ENCODE measurements at places on chromosomes 3 and 15.
A peak's percentile ranks its signal among the peaks of the same experiment; 100 is the strongest.

DNA sequence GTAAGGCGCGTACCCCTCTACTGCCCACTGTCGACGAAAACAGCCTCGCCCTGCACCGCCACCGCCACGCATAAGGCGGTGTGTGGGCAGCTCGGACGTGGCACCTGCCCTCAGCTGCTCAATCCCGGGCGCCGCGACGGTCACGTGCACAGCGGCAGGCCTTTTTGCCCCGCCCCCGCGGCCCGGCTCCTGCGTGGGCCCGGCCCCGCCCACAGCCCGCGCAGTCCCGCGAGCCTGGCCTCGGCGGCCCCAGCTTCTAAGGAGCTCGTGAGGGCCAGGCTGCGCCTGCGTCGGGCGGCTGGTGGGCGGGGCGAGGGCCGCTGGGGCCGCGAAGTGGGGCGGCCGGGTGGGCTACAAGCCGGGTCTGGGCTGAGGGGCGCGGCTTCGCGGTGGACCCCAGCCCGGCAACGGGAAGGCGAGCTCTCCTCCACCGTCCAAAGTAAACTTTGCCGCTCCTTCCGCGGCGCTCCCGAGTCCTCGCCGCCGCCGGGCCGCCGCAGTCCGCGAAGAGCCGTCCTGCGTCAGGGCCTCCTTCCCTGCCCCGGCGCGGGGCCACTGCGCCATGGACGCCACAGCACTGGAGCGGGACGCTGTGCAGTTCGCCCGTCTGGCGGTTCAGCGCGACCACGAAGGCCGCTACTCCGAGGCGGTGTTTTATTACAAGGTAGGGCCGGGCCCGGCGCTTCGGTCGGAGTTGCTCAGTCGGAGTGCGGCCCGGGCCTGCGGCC lies at the start of gene CAPN7:
Gene CAPN7 (plus strand): TSS at position 313 of the 728 bp plus-strand sequence. CDS start 250 bp downstream, at position 563.
- peak; percentile 94 for DNase-seq

DNA sequence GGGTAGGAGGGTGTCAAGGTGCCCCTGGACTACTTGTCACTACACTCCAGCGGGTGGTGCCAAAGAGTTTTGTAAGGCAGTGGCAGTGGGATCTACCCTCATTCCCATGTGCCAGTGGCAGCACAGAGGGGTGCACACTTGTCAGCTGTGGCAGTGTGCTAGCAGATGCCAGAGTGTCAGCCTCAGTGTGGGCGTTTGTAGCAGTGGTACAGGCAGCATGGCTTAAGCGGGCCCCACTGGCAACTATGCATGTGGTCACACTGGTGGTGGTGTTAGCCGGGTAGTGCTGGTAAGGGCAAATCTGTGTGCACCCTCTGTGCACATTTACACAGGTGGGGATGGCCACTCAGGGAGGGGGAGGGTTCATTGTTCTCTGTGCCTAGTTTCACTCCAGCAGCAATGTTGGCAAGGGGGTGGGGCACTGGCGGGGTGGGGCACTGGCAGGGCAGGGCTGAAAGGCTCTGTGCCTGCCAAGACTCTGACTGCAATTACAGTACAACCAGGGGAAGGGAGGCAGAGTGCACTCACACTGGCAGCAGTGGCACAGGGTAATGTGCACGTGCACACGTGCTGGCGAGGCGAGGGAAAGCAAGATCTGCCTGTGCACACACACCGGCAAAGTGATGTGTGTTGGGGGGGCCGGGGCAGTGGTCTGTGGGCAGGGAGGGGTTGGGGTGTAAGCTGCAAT lies 31.8 kb downstream of the MYO9A start:
- DNase-seq = no peak

- DNase-seq = no peak
These were observed 339.7 kb upstream of the COL8A1 start for GRCh38 chr3:99298661-99299060.

DNA sequence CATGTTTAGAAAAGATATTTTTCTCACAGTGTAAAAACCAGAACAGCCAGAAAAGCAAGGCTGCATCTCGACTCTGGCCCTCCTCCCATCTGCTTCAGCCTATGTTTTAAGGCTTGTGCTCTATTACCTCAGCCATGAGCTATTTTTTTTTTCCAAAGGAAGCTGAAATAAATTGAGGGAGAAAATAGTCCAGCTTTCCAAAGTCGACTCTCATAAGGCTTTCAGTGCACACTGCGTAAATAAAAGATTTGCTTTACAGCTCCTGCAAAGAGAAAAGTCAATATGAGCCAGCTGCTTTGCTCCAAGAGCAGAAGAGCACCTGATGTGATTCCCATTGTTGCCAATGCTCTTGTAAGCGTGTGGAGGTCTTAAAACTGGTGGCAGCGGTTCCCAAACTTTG lies 26.7 kb downstream of the SCG3 start:
- no peak for DNase-seq

DNA sequence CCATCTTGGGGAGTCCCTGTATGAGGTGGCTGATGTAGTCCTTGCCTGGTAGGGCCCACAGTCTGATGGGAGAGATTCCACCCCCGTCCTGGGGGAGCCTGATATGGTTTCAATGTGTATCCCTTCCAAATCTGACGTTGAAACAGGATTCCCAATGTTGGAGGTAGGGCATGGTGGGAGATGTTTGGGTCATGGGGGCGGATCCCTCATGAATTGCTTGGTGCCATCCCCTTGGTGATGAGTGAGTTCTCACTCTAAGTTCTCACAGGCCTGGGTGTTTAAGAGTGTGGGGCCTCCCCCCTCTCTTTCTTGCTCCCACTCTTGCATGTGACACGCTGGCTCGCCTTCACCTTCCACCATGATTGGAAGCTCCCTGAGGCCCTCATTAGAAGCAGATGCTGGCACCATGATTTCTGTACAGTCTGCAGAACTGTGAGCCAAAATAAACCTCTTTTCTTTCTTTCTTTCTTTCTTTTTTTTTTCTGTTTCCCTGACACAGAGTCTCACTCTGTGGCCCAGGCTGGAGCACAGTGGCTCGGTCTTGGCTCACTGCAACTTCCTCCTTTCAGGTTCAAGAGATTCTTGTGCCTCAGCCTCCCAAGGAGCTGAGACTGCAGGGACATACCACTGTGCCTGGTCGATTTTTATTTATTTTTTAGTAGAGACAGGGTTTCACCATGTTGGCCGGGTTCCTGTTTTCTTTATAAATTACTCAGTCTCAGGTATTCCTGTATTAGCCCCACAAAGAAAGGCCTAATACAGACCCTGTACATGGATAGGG lies 28.6 kb downstream of the ITGA11 start:
- DNase-seq = no peak

DNA sequence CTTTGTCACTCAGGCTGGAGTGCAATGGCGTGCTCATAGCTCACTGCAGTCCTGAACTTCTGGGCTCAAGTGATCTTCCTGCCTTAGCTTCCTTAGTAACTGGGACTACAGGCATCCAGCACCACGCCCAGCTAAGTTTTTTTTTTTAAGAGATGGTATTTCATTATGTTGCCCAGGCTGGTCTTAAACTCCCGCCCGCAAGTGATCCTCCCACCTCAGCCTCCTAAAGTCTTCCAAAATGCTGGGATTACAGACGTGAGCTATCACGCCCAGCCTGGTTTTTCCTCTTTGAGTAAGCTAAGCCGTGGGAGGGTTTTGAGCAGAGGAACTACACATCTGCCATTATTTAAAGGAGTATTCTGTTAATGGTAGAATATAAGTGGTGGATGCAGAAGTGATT lies 7.4 kb upstream of the LRRFIP2 start:
- no peak for DNase-seq

DNA sequence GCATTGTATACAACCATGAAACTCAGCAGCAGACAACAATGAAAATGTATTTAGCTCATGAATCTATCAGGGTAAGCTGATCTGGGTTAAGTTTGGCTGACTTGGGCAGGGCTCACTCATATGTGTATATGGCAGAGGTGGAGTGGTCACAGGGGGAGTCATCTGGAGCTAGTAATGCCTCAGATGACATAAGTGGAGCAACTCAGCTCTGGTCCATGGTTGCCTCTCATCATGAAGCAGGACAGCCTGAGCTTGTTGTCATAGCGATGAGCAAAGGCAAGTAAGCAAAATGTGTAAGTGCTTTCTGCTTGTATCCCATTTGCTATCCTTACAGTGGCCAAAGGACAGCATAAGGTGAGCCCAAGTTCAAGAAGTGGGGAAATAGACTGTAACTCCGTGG lies 64.5 kb downstream of the ALCAM start:
- DNase-seq = no peak

DNA sequence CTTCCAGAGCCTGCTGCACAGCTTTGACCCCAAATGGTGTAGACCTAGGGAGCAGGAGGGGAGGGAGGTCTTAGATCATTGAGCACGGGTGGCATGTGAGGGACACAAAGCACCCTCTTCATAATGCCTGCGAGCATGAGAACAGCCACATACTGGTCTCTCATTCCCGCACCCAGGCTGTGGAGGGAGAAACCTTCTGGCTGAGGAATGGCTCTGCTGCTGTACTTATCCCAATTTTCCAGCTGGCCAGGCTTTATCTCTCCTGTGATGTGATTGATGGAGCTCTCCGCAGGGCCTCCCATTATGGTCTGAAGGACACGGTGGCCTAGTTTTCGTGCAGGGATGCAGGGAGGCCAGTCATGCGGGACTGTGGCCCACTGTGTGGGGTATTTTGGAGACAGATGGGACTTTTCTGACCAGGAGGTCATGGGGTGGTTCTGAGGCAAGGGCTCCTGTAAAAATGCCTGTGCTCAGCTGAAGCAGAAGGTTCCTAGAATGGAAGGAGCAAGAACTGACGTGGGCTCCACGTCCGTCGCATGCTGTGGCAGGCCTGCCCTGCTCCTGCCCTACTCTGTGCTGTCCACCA lies 251.5 kb downstream of the PLCL2 start:
- no peak for DNase-seq

DNA sequence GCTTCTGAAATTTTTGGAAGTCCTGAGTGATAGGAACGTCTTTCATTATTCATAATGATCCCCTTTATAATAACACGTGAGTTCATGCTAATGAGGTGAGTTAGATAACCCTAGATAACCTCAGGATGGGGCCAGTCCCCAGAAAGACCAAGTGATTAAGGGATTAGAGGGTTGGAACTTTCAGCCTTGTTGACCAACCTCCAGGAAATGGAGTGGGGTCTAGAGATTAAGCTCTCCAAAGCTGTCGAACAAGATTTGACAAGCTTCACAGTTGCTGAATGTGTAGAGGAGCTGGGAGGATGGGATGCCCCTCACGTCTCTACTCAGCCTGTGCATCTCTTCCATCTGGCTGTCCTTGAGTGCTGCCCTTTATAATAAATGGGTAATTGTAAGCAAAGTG lies 107.1 kb downstream of the ZMAT3 start:
- DNase-seq = no peak

DNA sequence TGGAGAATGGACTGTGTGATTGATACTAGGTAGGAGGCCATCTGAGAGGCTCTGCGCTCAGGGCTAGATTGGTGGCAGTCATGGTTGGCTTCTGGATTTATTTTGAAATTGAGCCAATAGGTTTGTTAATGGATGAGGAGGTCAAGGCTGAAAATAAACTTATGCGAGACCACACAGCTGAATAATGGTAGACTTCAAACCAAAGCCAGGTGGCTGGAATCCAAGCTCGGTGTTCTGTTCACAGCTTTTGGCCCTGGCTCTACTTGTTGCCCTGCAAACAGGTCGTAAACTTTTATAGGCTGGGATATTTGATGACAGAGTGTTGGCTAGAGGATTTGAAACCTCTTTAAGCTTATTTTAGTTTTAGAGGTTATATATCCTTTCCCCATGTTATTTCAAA lies 160.4 kb downstream of the CHL1 start:
- no peak for DNase-seq

DNA sequence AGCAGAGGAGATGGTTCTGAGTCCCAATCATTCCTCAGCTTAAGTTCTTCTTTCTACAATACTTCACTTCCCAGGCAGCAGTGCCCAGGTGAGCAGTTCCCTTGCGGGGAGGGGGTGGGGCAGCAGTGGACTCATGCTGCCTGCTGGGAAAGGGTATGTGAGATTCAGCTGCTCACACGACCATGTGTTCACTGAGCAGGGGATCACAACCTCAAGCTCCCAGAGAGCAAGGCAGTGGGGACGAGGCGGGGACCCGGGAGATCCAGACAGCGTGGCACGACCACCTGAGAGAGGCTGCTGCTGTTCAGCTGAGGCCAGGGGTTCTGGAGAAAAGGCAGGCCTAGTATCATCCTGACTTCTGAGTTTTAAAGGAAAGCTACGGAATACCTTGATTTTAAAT lies 166.6 kb downstream of the XXYLT1 start:
- no peak for DNase-seq

DNA sequence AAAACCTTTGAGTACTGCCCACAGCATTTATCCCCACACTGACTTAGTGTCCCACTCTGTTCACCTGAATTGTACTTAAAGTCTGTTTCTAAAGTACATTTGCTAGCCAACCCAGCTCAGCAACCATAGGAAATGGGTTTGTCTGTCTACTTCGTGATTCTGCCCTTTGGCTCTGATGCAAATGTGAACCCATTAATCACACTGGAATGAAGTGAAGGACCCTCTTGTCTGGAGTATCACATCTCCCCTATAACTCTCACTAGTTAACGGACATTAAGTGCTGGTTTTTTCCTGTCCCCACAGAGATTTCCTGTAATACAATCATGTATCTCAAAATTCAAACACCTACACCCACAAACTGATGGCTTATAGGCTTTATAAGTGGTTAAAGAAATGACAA lies 20.5 kb downstream of the EID1 start:
- DNase-seq = no peak

DNA sequence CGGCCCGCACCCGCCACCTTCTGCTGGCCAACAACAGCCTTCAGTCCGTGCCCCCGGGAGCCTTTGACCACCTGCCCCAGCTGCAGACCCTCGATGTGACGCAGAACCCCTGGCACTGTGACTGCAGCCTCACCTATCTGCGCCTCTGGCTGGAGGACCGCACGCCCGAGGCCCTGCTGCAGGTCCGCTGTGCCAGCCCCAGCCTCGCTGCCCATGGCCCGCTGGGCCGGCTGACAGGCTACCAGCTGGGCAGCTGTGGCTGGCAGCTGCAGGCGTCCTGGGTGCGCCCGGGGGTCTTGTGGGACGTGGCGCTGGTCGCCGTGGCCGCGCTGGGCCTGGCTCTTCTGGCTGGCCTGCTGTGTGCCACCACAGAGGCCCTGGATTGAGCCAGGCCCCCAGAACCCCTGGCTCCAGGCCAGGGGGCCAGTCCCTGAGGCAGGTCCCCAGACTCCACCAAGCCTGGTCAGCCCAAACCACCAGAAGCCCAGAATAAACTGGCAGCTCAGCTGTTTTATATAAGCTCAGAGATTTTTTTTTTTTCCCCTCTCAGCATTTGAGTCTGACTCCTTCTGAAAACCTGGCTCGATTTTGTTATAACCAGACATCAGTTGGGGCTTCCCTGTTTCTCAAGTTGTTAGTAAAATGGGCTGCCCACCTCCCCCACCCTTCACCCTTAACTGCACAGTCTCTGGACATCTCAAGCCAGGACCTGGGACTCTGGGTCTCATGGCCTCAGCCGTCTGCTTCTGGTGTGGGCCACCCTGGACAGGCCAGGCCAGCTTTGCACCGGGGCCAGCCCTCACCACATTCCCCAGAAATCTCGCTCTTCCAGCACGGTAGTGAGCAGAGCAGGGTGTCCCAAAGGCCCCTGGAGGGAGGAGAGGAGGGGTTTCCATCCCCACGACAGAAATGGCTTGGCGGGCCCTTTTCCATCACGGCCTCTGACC lies 1.6 kb downstream of the GP9 start:
- DNase-seq = no peak

GRCh38 chr3:160851629-160852210 lies 95.7 kb downstream of the PPM1L start:
- no peak for DNase-seq

- DNase-seq = no peak
These were observed 50.6 kb upstream of the ULK4 start for GRCh38 chr3:42012383-42012934.

Measured in activated T-helper 1 cell treated with Interleukin-2 at 50 U/mL for 16 hours (primary cell).